SJSA1 (cell line): ENCODE measurements at places on chromosomes 3 and 15. TPM values are rescaled to one million over a fixed set of nuclear protein-coding genes. Genes with fewer than 3 reads are reported as not detected.

- no peak overlapping the region for H3K4me3 ChIP-seq
- peaks cover 21% of the 10 kb centered on the region for H3K27me3 ChIP-seq
- H3K36me3 ChIP-seq = no peaks in the 10 kb centered on the region
- no peak overlapping the region for H3K27ac ChIP-seq
Observed at GRCh38 chr15:100517846-100518245, 10.9 kb downstream of the CERS3 start.

- H3K27me3 ChIP-seq = no peaks in the 10 kb centered on the region
- no peak overlapping the region for H3K4me3 ChIP-seq
- H3K27ac ChIP-seq = no peak overlapping the region
- no peaks in the 10 kb centered on the region for H3K36me3 ChIP-seq
- no peak for DNase-seq
Observed at GRCh38 chr15:93244696-93245660, 156.0 kb upstream of the RGMA start.

- DNase-seq = no peak
- H3K36me3 ChIP-seq = no peaks in the 10 kb centered on the region
- H3K4me3 ChIP-seq = no peak overlapping the region
- peak overlapping the region; percentile 17; the same call in 1 of the 2 replicates for H3K27ac ChIP-seq
- peaks cover 49% of the 10 kb centered on the region for H3K4me1 ChIP-seq
Observed at GRCh38 chr3:71693641-71694040, 31.6 kb downstream of the EIF4E3 start.

GRCh38 chr15:69298697-69299441 lies at the start of gene PAQR5:
PAQR5 (plus strand) TSS chr15:69298912; CDS start chr15:69360081, 61,169 bp downstream.
- H3K27me3 ChIP-seq = no peaks in the 10 kb centered on the region
- H3K36me3 ChIP-seq = no peaks in the 10 kb centered on the region
- peak within 1 kb of the TSS; percentile 27; the same call in 1 of the 2 replicates for H3K27ac ChIP-seq
- no peak for DNase-seq

- DNase-seq = no peak
- H3K4me3 ChIP-seq = no peak overlapping the region
- H3K4me1 ChIP-seq = no peaks in the 10 kb centered on the region
- H3K27ac ChIP-seq = no peak overlapping the region
- H3K36me3 ChIP-seq = peaks cover 3% of the 10 kb centered on the region; the same call in 1 of the 2 replicates
Observed at GRCh38 chr3:123258359-123258758, 56.6 kb downstream of the SEC22A start.

DNA sequence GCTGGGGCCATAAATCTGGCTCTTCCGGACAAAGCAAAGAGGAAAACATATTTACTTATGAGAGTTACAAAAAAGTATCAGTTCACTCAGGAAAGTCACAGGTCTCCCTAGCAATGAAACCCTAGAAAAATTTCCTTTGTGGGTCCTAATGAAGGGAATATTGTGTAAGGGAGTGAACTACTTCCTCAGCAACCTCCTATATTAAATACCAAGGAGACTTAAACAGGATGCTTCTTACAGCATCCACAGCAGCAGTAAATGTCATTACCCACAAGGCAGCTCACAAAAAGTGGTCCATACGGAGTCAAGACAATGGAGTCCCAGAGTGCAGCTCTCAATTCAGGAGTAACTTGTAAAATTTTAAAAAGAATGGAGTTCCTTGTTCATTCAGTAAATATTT lies 14.9 kb upstream of the SLC24A5 start:
- DNase-seq = no peak
- no peaks in the 10 kb centered on the region; the same call in 1 of the 2 replicates for H3K27me3 ChIP-seq
- no peaks in the 10 kb centered on the region for H3K36me3 ChIP-seq
- H3K4me3 ChIP-seq = no peak overlapping the region
- H3K27ac ChIP-seq = no peak overlapping the region
- no peaks in the 10 kb centered on the region for H3K4me1 ChIP-seq

GRCh38 chr15:66720206-66721010 lies 18.4 kb downstream of the SMAD6 start:
- H3K4me1 ChIP-seq = peaks cover 78% of the 10 kb centered on the region
- no peak overlapping the region for H3K27ac ChIP-seq
- no peaks in the 10 kb centered on the region for H3K27me3 ChIP-seq
- H3K4me3 ChIP-seq = no peak overlapping the region
- peak; percentile 61 for DNase-seq
- H3K36me3 ChIP-seq = peaks cover 91% of the 10 kb centered on the region

GRCh38 chr3:128735287-128735686 lies 9.3 kb downstream of the RAB7A start:
- peaks cover 40% of the 10 kb centered on the region for H3K36me3 ChIP-seq
- peaks cover 12% of the 10 kb centered on the region for H3K4me1 ChIP-seq
- no peak overlapping the region for H3K27ac ChIP-seq
- no peaks in the 10 kb centered on the region for H3K27me3 ChIP-seq
- no peak overlapping the region for H3K4me3 ChIP-seq

GRCh38 chr15:78768096-78768495 lies 43.2 kb downstream of the ADAMTS7 start:
- no peaks in the 10 kb centered on the region for H3K4me1 ChIP-seq
- no peaks in the 10 kb centered on the region for H3K36me3 ChIP-seq
- no peak for DNase-seq
- no peak overlapping the region for H3K27ac ChIP-seq

DNA sequence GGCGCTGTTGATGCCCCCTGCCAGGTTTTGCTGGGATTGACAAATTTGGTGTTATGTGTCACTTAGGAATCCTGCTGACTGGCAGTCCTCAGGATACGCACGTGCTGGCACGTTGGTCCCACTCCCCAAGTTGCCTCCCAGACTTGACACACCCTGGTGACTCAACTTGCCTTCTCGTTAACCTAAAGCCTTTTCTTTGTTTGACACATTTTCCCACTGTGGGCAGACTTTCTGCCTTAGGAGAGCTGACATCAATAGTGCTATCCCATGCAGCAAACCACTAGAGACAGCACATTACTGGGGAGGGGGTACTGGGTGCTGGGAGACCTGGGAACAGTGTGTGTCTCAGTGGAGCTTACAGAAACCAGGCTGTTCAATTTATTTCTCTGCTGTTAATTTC lies 104.3 kb downstream of the OXNAD1 start:
- peak overlapping the region; percentile 99 for H3K27ac ChIP-seq
- no peaks in the 10 kb centered on the region for H3K27me3 ChIP-seq
- peaks cover 43% of the 10 kb centered on the region for H3K4me1 ChIP-seq
- H3K36me3 ChIP-seq = peaks cover 34% of the 10 kb centered on the region

- H3K4me1 ChIP-seq = peaks cover 6% of the 10 kb centered on the region; the same call in 1 of the 2 replicates
- H3K27ac ChIP-seq = no peak overlapping the region
- H3K4me3 ChIP-seq = no peak overlapping the region
- DNase-seq = no peak
- H3K36me3 ChIP-seq = peaks cover 5% of the 10 kb centered on the region; the same call in 1 of the 2 replicates
- no peaks in the 10 kb centered on the region for H3K27me3 ChIP-seq
Observed at GRCh38 chr3:119330181-119330580, 36.0 kb downstream of the ARHGAP31 start.

DNA sequence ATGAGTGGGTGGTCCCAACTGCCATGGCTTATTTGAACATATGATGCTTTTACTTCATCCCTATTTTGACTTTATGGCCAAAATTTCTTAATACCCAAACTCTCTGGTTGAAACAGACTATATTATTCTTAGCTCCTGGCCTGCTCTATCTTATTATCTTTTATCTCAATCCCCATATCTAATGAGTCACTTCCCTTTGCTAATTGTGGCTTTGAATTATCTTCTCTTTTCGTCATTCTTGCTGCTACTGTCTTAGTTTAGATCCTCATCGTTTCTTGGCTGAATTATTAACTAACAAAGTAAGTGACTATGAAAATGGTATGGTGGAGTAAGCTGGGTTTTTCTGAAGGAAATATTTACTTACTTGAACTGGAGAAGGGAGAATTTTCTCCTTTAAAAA lies 28.2 kb upstream of the DNAJC19 start:
- no peaks in the 10 kb centered on the region for H3K36me3 ChIP-seq
- no peak overlapping the region for H3K4me3 ChIP-seq
- H3K27me3 ChIP-seq = no peaks in the 10 kb centered on the region
- no peak for DNase-seq
- H3K4me1 ChIP-seq = no peaks in the 10 kb centered on the region
- H3K27ac ChIP-seq = no peak overlapping the region

GRCh38 chr15:101018016-101018415 lies 98.9 kb downstream of the LRRK1 start:
- no peaks in the 10 kb centered on the region for H3K27me3 ChIP-seq
- no peak for DNase-seq
- H3K4me1 ChIP-seq = peaks cover 37% of the 10 kb centered on the region
- peaks cover 14% of the 10 kb centered on the region for H3K36me3 ChIP-seq
- H3K4me3 ChIP-seq = no peak overlapping the region

- no peaks in the 10 kb centered on the region for H3K27me3 ChIP-seq
- no peaks in the 10 kb centered on the region for H3K4me1 ChIP-seq
- no peak for DNase-seq
- no peak overlapping the region for H3K27ac ChIP-seq
Observed at GRCh38 chr3:142287866-142288638, 62.7 kb upstream of the GK5 start.

GRCh38 chr15:89161666-89162065 lies 59.7 kb downstream of the RLBP1 start:
- no peaks in the 10 kb centered on the region for H3K27me3 ChIP-seq
- H3K4me3 ChIP-seq = no peak overlapping the region
- peaks cover 11% of the 10 kb centered on the region for H3K36me3 ChIP-seq
- H3K27ac ChIP-seq = no peak overlapping the region
- H3K4me1 ChIP-seq = peaks cover 20% of the 10 kb centered on the region
- DNase-seq = no peak

GRCh38 chr3:31836131-31837075 lies 144.7 kb downstream of the OSBPL10 start:
- DNase-seq = no peak
- H3K27me3 ChIP-seq = no peaks in the 10 kb centered on the region
- no peaks in the 10 kb centered on the region for H3K36me3 ChIP-seq
- no peaks in the 10 kb centered on the region for H3K4me1 ChIP-seq
- H3K27ac ChIP-seq = no peak overlapping the region
- no peak overlapping the region for H3K4me3 ChIP-seq

DNA sequence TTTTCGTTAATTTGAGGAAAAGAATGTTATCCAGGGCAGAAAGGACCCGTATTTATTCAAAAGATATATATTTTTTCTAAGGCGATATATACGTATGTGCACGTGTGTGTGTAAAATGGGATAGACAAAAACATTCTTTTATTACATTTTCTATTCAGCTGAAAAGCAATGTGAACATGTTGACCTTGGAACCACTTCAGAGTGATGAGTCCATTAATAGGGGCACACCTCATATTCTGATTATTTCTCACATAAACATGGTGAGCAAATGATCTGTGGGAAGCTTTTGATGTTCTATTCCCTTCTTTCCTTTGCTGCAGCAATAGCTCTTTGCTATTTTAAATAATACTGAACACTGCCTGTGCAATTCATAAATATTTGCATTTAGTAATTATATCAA lies 87.6 kb downstream of the SYNPR start:
- H3K4me1 ChIP-seq = no peaks in the 10 kb centered on the region
- H3K27ac ChIP-seq = no peak overlapping the region
- no peaks in the 10 kb centered on the region for H3K36me3 ChIP-seq
- H3K27me3 ChIP-seq = no peaks in the 10 kb centered on the region

DNA sequence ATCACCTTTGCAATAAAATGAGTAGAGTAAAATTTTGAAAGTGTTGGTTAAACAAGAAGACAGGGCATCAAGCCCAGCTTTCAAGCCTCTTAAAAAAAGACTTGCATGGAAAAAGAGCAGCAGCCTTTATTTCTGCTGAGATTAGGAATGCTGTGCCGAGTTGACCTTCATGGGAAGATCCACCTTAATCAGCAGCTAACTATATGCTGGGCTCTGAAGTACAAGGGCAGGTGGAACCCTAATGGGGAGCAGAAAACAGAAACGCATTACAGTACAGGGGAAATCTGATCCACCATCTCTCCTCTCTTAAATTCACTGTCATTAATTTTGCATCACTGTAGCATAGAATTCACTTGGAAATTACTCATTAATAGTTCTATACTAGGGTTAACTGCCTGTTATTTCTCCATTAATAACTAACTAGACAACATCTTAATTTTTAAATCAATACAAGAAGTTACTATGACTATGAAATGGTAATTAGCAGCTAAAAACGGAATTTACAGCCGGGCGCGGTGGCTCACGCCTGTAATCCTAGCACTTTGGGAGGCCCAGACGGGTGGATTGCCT lies 133.6 kb downstream of the GHSR start:
- H3K4me1 ChIP-seq = peaks cover 38% of the 10 kb centered on the region
- H3K4me3 ChIP-seq = no peak overlapping the region
- peaks cover 78% of the 10 kb centered on the region for H3K36me3 ChIP-seq

DNA sequence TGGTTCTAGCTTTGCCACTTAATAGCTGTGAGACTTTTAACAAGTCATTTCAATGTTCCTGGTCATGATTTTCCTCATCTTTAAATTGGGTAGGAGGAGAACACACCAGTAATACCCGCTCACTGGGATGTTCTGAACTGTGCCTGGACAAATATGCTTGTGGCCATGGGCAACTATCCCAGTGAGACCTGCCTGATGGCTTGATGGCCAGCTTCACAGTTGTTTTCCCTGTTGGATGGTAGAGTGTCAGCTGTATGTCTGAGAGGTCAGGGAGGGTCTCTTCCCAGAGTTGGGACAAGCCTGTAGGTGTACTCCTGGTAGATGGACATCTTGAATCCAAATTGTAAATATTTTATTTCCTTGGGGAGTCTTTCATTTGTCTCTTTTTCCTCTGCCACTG lies 92.5 kb upstream of the PFN2 start:
- H3K27ac ChIP-seq = 0 out of 2 replicates have a peak overlapping the region, but pooled peaks have one; percentile 51
- H3K4me3 ChIP-seq = no peak overlapping the region
- H3K27me3 ChIP-seq = no peaks in the 10 kb centered on the region

GRCh38 chr15:55518641-55519040 lies 10.6 kb upstream of the DNAAF4 start:
- no peaks in the 10 kb centered on the region for H3K4me1 ChIP-seq
- no peaks in the 10 kb centered on the region for H3K36me3 ChIP-seq
- no peak overlapping the region for H3K27ac ChIP-seq

GRCh38 chr15:32029409-32029861 lies 880 bp upstream of the CHRNA7 start:
- peaks cover 5% of the 10 kb centered on the region for H3K4me1 ChIP-seq
- no peak for DNase-seq
- no peaks in the 10 kb centered on the region for H3K36me3 ChIP-seq
- no peak overlapping the region for H3K27ac ChIP-seq
- H3K4me3 ChIP-seq = no peak overlapping the region

DNA sequence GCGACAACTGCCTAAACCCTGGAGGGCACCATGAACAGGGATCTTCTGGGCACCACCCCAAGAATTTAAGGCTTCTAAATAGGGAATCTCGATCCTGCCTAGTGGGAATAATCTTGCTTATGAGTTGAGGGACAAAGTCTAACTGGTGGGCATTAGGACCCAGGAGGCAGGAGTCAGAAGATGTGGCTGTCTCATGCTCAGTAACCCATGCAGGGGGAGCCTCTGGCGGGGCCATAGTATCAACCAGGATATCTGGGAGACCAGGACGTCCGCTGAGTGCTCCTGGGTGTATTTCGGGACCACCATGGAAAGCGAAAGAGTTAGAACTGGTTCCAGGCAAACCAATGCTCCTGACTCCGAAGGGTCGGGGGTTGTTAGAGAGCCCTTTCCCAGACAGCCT lies 356.1 kb downstream of the OTOL1 start:
- no peak overlapping the region for H3K4me3 ChIP-seq
- H3K27ac ChIP-seq = no peak overlapping the region
- no peak for DNase-seq
- H3K4me1 ChIP-seq = no peaks in the 10 kb centered on the region

- no peak for DNase-seq
- no peak overlapping the region for H3K4me3 ChIP-seq
- no peak overlapping the region for H3K27ac ChIP-seq
- no peaks in the 10 kb centered on the region for H3K36me3 ChIP-seq
Observed at GRCh38 chr3:23129117-23129516, 74.0 kb upstream of the UBE2E2 start.

Gene LRRN1
- not detected in 2 replicates for total RNA-seq

Gene LRRC31
- total RNA-seq = not detected in 2 replicates

Gene LRRC34
- total RNA-seq = not detected in 2 replicates

Gene NMNAT3
- total RNA-seq = not detected in 2 replicates

Gene INTS14
- 29.4 and 67.3 TPM in 2 replicates for total RNA-seq

Gene TRIM71
- total RNA-seq = under 0.01 TPM in 1 of 2 replicates, not detected in the other

Gene LYZL4
- not detected in 2 replicates for total RNA-seq

Gene GOLGA6A
- not detected in 2 replicates for total RNA-seq

Gene ITIH1
- total RNA-seq = not detected in 2 replicates
